ENCODE measurements at places on chromosomes 3 and 15.

GRCh38 chr3:186783058-186783730 lies at the start of gene EIF4A2:
Gene EIF4A2, plus strand, starts transcription at chr3:186783577. Its CDS starts 34 bp downstream, at chr3:186783611.
- peak; percentile 86 for DNase-seq

DNA sequence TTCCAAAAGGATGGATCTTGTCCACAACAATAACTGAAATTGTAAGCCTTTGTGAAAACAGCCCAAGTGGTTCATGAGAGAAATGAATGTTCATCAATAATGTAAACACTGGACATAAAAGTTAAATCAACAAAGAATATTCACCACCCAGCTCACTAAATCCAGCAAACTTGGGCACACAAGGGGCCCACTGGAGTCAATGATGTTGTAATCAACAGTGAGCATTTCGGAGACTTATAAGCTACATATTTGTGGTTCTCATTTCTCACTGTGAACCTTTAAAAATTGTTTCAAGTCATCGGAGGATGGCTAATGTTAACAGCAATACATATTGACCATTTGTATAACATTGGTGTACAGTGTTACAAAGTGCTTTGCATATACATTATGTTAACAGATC lies 63.1 kb downstream of the VGLL4 start:
- DNase-seq: no peak

DNA sequence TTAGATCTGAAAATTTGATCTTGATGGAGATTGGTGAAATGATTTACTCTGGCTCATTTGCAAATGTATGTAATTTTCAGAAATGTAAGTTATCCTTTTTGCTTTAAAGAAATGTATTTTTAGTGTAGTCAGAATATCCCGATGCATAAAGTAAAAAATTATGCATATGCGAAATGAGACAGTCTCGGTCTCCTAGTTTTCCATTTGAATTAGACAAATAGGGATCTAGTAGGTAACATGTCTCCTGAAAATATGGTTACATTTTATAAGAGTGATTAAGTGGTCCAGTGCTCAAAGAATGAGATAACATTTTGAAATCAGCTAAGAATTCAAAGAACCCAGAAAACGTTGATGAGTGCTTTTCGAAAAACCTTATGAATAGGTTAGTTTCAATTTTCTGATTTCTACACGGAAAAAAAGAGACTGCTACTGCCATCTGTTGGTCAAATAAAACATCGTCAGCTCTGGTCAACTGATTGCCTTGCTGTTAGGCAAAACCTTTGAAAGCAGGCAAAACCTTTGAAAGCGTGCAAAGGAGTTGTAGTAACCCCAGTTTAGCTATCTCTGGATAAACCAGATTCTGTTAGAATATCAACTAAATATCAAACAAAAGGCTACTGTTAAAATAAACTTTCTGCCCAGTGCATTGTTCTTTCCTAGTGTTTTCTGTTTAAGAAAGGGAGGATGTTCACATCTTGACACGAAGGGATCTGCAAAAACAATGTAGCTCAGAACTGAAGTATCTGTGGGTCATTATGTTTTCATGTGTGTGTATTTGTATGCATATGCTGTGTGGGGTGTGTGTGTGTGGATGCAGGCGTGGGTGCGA lies 59.3 kb upstream of the CHMP2B start:
- DNase-seq: no peak

DNA sequence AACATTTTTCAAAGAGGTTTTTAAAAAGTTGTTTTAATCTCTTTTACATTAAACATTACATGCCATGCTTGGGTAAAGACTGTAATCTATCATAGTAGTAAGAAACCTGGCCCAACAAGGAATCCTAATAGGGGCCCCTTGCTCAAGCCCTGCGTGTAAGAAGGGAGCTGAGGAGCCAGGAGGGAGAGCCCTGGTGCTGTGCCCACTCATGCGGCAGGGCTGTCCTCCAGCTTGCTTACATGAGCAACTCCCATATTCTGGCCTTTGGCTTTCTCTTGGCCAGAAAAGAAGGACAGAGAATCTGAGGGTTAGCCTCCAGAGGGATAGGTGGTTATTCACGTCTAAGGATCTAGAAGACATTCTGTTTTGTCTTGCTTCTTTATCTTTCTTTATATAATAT lies 49.8 kb downstream of the KBTBD12 start:
- DNase-seq: no peak

DNA sequence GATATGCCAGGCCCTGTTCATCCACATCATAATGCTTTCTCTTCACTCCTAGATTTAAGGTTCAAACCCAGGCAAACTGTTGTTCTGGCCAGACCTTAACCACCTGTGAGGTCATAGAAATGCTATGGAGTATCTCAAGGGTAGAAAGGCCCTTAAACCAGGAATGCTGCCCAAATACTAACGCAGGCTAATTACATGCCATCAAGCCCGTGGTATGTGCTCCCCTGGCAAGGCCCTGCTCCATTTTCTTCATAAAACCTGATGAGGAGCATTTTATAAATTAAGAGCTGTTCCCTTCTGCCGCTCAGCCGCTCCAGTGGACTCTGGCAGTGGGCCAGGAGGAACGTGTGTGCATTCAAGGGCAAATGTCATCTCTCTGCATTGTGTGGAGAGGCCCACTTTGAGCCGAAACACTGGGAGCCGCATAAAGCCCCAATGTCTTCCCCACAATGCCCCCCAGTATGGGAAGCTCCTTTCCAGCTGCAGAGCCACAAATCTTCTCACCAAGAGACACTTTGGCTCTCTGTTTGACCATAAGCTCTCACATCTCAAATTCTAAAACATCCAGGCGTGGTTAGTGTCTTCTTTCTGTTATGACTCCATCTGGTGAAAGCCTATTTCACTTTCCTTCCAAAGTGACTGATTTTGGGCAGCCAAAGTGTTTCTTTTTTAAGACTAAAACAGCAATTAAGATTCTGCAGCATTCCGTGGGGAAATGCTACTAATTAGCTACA lies 210.8 kb upstream of the NR2E3 start:
- DNase-seq: no peak

DNA sequence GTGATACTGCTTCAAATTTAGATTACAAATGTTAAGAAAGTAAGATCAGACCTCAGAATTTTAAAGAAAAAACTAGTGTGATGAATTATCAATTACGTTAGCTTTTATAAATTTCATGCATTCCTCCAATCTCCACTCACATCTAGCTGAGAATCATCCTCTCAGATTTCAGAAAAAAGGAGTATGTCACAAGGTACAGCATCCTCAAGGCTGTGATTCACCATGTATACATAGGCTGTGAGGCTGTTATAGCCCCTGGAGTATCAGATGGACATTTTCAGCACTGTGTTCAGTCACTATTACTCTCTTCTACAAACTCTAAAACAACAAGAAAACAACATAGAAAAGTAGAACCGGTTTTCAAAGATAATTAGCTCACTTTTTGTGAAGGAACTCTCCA lies 214.4 kb downstream of the PCCB start:
- DNase-seq: no peak

All from stimulated activated CD4-positive, alpha-beta T cell treated with anti-CD3 and anti-CD28 coated beads, Interleukin-2, amount 100 ng/mL, for 4 hours (primary cell).